ENCODE measurements at places on chromosomes 7 and 10.

DNA sequence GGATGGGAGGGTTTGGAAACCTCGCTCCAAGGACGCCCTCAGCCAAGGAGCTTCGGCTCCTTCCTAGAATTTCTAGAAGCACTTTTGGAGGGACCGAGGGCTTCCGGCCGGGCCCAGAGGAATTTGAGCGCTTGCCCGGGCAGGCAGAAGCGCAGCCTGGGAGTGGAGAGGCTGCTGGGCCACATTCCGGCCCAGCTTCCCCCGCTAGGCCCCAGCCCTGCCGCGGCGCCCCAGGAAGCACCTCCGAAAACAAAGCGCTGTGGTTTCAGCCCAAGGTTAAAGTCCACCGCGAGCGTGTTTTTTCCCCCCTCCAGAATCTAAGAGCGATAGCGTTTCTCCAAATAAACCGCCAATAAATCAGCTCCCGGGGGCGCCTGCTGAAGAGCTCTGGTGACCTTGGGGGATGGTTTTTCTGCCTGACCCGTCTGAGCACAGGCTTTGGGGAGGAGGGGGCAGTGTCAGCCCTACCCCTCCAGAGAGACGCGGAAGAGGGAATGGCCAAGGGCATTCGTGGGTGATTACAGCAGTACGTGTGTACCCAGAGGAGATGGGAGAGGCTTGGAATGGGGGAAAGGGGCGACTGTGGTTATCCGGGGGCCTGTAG lies 5.7 kb upstream of the TNRC18 start:
- no peak for DNase-seq

DNA sequence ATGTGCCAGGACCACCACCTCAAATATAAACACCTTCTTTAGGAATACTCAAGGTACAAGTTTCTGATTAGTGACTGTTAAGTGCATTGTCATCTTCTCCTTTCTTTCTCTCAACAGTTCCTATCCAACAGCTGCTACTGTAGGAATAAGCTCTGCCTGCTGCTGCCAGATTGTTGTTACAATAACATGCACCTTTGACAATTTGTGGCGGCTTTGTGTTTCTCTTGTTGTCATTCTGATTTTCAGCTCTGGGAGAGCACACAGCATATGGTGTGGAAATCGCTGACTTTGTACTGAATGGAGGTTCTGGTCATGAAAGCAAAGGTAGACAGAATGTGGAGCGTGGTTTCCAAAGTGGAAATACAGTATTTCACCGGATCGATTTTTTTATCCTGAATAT lies 182.8 kb downstream of the SEC23IP start:
- DNase-seq, result no peak

- DNase-seq, result no peak
Observed at GRCh38 chr10:13633689-13634088, 46.9 kb downstream of the PRPF18 start.

DNA sequence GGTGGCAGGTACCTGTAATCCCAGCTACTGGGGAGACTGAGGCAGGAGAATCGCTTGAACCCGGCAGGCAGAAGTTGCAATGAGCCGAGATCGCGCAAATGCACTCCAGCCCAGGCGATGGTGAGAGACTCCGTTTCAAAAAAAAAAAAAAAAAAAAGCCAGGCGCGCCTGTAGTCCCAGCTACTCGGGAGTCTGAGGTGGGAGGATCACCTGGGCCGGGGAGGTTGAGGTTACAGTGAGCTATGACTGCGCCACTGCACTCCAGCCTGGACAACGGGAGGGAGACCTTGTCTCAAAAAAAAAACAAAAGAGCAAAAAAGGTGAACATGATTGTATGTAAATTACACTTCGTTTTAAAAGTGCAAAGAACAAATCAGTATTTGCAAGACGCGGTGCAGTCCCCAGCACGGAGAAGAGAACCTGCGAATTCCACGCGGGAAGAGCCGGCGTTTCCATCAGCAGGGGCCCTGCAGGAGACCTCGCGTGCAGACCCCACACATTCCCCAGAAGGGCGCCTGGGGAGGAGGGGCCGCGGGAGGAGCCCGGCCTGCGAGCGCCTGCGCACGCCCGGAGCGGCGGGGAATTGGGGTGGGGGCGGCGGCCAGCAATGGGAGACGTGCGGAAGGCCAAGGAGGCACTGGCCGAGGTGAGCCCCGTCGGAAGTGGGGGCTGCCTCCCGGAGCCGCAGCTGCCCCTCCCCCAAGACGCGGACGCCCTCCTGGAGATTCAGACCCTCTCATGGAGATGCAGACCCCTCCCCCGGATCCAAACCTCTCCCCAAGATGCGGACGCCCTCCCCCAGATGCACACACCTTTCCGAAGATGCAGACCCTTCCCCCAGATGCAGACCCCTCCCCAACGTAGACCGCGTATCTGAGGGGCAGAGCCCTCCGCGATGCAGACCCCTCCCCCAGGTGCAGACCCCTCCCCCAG lies 16.7 kb upstream of the SUN1 start:
- DNase-seq, result no peak

GRCh38 chr7:107644309-107644974 lies 16.2 kb upstream of the SLC26A4 start:
- DNase-seq, result no peak

DNA sequence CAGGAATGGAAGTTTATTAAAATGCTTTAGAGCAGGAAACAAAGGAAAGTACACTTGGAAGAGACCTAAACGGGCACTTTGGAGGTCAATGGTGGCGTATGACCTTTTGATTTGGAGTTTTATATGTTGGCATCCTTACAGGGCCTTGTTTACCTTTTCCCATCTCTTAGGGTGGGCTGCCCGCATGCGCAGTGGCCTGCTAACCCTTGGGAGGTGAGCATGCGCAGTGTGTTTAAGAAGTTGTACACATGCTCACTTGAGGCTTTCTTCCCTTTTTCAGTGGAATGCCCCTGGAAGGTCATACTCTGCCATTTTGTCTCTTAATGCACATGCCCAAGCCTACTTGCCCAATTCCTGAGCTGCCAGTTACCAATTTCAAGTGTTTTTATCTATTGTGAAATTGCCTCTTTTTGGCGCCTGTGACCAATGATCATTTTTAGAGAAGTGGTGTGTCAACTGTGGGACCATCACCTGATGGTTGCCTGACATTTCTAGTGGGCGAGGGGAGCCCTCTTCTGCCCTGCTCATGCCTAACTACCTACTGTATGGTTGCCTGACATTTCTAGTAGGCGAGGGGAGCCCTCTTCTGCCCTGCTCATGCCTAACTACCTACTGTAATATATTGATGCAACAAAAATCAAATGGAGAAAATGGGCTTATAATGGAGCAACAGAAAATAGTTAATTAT lies 138.0 kb downstream of the PPP1R9A start:
- no peak for DNase-seq

DNA sequence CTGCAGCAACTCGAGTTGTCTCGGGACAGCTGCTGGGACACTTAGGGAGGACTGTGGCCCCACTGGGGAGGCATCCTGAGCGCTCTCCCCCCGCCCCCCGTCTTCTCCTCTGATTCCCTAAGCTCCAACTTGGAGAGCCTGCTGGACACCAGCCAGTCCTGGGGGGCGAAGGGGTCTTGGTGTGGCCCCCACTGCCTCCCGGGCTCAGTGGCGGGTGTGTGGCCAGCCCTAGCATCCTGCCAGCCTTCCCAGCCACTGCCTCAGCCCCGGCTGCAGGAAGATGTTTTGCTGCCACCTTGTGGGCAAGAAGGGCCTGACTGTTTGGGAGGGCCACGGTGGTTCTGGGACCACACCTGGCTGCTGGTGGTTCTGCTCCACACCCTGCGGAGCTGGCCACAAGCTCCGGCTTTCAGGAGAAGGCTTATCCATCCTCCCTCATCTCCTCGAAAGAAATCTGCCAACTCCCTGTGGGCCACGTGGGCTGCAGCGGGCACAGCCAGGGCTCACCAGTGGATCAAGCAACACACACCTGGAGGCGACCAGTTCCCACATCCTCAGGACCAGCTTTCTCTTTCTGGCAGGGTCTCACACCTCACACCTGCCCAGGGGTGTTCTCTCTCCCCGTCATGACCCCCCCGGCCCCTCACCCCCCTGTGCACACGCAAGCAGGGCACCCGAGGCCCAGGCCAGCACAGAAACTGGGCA lies 24.8 kb downstream of the AGAP3 start:
- no peak for DNase-seq

DNA sequence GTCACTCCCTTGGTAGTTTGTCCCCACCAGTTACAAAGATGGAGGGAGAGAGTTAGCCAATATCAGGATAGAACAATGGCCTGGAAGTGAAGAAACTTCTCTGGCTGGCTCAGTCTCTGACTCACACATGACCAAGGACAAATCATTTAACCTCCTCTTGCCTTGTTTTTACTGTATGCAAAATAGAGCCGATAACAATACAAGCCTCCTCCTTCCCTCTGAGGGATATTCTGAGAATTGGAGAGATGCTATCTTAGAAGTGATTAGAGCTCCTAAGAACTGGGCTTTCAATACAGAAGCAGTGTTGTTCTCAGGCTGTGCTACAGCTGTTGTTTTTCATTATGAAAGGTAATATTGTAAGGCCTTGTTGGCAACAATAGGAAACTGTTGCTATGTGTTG lies 87.7 kb upstream of the EGR2 start:
- no peak for DNase-seq

DNA sequence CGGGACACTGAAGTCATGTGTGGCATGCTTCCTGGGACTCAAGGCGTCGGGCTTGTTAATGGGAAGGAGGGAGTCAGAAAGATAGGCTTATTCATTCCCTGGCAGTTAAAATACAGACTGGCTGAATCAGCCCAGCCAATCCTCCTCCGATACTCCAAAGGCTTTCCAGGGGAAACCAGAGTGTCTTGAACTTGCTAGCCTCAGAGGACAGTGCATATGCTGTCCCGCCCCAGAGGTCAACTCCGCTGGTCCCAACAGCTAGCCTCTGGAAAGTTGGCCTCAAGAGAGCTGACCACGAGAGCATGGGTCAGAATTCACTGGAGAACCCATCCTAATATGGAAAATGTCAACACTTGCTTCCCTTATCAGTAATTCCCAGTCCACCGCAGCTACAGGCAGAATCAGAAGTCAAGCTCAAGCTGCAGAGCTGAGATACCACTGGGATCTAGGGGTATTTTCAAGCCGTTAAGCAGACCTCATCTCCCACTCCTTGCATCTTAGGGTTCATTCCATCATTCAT lies 43.0 kb downstream of the ELMO1 start:
- no peak for DNase-seq

DNA sequence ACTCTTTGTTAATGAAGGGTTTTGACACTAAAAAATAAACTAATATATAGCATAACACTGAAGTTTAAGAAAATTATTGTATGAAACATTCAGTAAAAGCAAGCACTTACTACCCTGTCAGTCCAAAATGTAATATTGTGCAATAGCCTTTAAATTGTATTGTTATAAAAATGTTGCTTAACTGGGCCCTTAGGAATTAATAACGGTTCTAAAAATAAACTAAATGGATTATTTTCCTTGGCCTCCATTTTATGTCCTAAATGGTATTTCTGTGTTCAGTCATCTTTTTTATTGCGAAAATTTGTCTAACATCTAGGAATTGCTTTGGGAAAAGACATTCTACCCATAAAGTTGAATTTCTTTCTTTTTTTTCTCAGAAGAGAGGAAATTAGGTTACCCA lies 49.0 kb upstream of the ABI1 start:
- no peak for DNase-seq

- no peak for DNase-seq
Observed at GRCh38 chr7:25565949-25566348, 337.7 kb upstream of the NPVF start.
